ENCODE measurements at places on chromosomes 6 and 20. TPM values are rescaled to one million over a fixed set of nuclear protein-coding genes. Genes with fewer than 3 reads are reported as not detected.

The KCNK5 gene
- 0.12 TPM for total RNA-seq

The OOEP gene
- total RNA-seq, result not detected

The IL17A gene
- 0.12 TPM for total RNA-seq

The SLC16A10 gene
- total RNA-seq, result not detected

The MARCKS gene
- 168 TPM for total RNA-seq

The ADAM33 gene
- total RNA-seq, result 3.6 TPM

The TRIM10 gene
- not detected for total RNA-seq

The SRMS gene
- not detected for total RNA-seq

The LMBRD1 gene
- total RNA-seq, result 22.5 TPM

The SNAI1 gene
- total RNA-seq, result 1.7 TPM

The OR2B6 gene
- not detected for total RNA-seq

The LHFPL5 gene
- total RNA-seq, result not detected

The GRIK2 gene
- total RNA-seq, result 0.88 TPM

The TCP11 gene
- not detected for total RNA-seq

The RNF144B gene
- total RNA-seq, result not detected

The CASS4 gene
- total RNA-seq, result 2.5 TPM

The AMD1 gene
- 123 TPM for total RNA-seq

The PSMB8 gene
- 189 TPM for total RNA-seq

The SYNDIG1 gene
- 12.6 TPM for total RNA-seq

The KHDC1L gene
- not detected for total RNA-seq

The C4A gene
- total RNA-seq, result 0.96 TPM

The TTK gene
- 146 TPM for total RNA-seq

The TRAM2 gene
- total RNA-seq, result 58.0 TPM

The MAPK13 gene
- 2.1 TPM for total RNA-seq

The POM121L2 gene
- total RNA-seq, result 0.12 TPM
